Type B pancreatic cell (in vitro differentiated cells): ENCODE measurements at places on chromosomes 13 and 19.

DNA sequence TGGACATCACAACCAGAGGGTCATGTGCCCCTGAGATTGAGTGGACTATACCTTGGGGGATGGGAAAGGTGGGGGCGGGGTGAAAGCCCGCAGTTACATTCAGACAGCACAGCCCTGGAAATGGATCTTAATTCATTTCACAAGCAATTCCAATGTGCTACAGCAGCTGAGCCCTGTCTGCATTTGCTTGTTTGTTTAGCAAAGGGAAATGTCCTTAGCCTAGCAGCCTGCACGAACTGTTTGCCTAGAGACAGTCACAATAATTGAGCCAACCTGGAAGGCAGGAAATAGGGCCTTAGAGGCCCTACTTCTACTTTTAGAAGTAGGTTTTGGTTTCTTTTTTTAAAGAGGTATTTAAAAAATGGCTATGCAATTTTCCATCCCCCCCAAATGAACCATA, 177.3 kb upstream of the KL start:
- no peak for DNase-seq

DNA sequence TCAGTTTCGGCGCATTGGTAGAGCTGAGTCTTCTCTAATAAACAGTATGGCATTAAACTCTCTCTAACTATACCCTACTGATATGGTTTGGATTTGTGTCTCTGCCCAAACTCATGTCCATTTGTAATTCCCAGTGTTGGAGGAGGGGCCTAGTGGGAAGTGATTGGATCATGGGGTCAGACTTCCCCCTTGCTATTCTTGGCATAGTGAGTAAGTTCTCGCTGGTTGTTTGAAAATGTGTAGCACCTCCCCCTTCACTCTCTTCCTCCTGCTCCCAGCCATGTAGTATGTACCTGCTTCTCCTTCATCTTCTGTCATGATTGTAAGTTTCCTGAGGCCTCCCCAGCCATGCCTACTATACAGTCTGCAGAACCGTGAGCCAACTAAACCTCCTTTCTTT, 682.7 kb upstream of the ARGLU1 start:
- DNase-seq: no peak

- DNase-seq: no peak
Measured at GRCh38 chr13:101965096-101965495, 436.8 kb downstream of the FGF14 start.

DNA sequence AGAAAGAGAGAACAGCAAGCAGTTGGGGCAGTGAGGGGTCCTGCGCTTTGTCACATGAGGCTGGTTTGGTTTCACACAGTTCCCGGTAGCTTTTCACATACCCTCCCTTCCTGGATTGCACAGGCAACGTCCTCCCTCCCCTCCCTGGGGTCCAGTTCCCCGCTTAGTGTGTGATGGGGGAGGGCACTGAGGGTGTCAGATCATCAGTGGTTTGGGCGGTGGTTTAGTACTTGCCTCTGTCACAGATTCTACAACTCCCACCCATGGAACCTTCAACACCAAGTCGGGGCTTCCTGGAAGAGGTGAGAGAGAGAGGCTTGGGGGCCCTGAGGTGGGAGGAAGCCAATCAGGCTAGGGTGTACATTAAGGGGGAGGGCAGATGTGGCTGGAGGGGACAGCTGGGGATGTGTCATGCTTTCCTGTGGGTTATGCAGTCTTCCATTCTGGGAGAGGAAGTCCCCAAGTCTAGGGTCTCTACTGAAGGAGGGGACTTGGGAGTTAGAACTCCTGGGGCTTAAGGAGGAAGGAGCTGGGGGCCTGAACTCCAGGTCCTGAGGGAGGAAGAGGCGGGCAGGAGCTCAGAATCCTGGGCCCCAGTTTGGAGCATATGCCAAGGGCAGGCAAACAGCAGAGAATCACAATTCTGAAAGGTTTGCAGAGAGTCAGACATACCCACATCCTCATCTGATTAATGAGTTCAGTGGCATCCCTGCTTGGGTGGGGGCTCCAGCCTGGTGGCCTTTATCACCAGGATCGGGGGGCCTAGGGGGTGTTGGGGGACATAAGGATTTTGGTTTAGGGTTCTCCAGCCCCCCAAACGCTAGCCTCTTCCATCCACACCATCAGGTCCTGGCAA, at the start of gene NKG7:
NKG7 (minus strand) TSS at position 6 of the 856 bp plus-strand sequence. CDS start 119 bp downstream, outside the sequence.
- DNase-seq: no peak
